HT1080 (cell line): ENCODE measurements at places on chromosomes 5 and 9.

- no peak for DNase-seq
Measured at GRCh38 chr5:148829734-148830133, 3.3 kb downstream of the ADRB2 start.

GRCh38 chr9:4962085-4962484 lies 23.0 kb upstream of the JAK2 start:
- no peak for DNase-seq

GRCh38 chr5:107817951-107818350 lies 147.2 kb upstream of the EFNA5 start:
- no peak for DNase-seq

- no peak for DNase-seq
Measured at GRCh38 chr5:175354964-175355363, 89.0 kb downstream of the DRD1 start.

- DNase-seq = no peak
Measured at GRCh38 chr5:40572391-40572790, 107.3 kb upstream of the PTGER4 start.

GRCh38 chr9:136544548-136544963 lies 1.3 kb downstream of the NOTCH1 start:
- DNase-seq = no peak

DNA sequence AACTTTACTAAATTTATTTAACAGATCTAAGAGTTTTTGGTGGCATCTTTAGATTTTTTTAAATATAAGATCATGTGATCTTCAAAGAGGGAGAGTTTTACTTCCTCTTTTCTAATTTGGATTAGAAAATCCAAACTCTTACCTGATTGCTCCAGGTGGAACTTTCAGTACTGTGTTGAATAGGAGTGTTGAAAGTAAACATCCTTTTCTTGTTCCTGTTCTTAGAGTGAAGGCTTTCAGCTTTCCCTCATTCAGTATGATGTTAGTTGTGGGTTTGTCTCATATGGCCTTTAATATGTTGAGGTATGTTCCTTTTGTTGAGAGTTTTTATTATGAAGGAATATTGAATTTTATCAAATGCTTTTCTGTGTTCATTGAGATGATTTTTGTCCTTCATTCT lies 650.0 kb upstream of the SGCD start:
- no peak for DNase-seq

- no peak for DNase-seq
Measured at GRCh38 chr5:56298336-56299090, 65.4 kb upstream of the ANKRD55 start.

GRCh38 chr5:6728011-6728794 lies 15.0 kb downstream of the TENT4A start:
- DNase-seq = no peak

GRCh38 chr5:42791151-42791550 lies 20.5 kb downstream of the SELENOP start:
- DNase-seq = no peak
